Activated B cell treated with CpG ODN at 0.5 μM for 24 hours (primary cell): ENCODE measurements at places on chromosomes 7 and 10. TPM values are rescaled to one million over a fixed set of nuclear protein-coding genes. Genes with fewer than 3 reads are reported as not detected.
A peak's percentile ranks its signal among the peaks of the same experiment; 100 is the strongest.

DNA sequence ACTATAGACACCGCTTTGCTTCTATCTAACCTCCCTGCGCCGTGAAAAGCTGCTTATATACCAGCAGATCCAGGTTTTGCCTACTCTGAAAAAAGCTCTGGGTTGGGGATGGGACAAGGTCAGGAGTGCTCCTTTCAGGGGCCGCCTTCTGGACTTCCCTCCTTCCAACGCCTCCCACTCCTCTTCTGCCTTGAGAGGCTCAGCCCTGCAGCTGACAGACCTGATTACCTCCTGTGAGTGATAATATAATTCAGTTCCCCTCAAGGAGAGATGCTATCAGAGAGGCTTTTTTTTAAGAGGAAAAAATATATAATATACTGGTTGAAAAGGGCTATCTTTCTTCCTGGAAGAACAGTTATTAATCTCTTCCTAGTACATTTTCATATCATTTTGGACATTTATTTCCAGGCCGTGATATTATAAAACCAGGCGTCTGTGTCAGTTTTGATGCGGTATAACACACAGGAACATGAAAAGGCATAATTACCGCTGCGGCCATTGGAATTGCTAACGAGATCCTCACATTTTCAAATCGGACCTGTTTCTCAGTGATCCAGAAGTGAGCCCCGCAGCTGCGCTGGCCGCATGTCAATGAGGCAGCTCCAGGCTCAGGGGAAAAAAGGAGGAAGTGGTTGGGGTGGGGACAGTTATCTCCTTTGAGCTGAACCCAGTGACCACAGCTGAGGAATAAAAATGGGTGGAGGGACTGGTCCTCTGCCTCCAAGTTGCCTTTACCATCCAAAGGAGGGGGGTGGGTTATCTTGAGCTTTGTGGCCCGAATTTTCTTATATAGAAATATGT lies 457.1 kb downstream of the TYW1 start:
- DNase-seq, result no peak

DNA sequence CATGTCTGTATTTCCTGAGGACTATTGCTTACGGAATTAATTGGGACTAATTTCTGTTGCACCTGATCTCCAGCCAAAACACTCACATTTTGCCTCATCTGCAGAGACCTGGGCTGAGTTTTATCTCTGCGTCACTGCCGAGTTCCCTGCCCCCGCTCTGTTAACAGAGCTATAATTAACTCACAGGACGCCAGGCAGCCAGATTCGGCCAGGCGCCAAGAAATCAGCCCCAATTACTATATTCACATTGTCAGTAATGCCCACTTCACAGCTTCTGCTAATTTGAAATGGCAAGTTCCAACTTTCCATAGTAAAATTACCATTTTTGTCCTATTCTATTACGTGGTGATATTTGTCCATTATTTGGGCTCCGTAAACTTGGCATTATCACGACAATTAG lies 130.5 kb downstream of the CUX1 start:
- DNase-seq, result no peak

DNA sequence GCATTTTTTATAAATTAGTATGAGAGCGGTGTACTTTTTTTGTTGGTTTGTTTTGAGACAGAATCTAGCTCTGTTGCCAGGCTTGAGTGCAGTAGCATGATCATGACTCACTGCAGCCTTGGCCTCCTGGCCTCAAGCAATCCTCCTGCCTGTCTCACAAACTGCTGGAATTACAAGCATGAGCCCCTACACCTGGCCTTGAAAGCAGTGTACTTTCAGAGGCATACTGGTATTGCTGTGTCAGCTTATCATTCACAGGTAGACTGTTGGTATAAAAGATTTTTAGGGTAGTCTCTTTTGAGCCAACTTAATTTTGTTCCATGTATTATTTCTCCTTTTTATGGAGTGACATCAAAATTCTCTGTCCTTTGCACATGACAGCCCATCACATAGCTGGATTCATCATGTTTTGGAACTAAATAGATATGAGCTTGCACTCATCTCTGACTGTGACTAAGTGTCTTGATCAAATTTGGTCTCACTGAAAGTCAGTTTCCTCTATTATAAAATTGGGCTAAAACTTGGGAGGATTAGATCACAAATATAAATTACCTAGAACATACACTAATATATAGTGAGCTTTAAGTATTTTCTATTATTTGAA lies 12.4 kb downstream of the GNAT3 start:
- DNase-seq, result no peak

DNA sequence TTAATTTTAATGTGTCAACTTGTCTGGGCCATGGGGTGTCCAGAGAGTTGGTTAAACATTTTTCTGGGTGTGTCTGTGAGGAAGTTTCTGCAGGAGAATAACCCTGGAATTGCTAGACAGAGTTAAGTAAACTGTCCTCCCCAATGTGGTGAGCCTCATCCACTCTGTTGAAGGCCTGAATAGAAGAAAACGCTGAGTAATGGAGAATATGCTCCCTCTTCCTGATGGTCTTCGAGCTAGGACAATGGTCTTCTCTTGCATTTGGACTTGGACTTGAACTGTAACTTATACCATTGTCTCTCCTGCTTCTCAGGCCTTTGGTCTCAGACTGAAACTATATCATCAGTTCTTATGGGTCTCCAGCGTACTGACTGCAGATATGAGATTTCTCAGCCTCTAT lies 296.0 kb upstream of the IMMP2L start:
- no peak for DNase-seq

The C10orf67 gene
- total RNA-seq, result not detected in 2 replicates

DNA sequence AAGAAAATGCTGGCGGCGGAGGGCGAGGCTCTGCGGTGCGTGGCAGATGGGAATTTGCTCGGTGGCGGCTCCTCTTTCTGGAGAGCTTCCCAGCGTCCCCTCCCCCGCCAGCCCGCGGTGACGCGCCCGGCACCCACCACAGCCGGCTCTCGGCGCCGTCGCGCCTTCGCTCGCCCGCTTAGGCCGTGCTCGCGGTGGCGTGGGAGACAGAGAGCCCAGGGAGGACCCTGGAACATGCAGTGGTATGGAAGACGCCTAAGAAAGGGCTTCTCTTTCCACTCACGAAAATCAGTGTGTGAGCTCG lies 576 bp upstream of the CSGALNACT2 start:
- DNase-seq, result peak; percentile 55

DNA sequence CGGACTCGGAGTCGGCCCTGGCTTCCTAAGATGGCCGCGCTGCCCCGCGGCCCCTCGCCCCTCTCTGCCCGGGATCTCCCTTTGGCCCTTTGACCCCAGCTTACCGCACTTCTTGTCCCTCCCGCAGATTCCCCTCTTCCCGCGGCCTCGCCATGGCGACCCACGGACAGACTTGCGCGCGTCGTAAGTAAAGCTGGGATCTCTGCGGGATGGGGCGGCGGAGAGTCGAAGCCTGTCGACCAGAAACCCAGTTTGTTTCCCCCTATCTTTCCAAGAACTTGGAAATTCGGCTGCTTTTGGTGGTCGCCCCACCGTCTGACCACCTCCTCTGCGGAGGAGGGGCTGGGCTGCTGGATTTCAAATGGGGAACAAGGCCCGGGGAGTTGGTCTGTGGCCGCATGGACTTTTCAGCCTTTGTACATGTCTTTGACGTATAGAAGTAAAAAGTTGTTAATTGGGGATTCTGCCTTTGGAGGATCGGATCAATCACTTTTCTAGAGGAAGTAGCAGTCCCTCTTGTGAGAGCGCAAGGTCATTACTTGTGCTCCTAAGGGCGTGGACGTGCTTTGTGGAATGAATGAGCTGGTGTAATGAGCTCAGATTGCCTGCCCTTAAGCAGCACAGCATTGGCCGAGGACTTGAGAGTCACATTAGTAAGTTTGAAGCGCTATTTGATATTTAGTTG lies 553 bp downstream of the VDAC2 start:
- no peak for DNase-seq

DNA sequence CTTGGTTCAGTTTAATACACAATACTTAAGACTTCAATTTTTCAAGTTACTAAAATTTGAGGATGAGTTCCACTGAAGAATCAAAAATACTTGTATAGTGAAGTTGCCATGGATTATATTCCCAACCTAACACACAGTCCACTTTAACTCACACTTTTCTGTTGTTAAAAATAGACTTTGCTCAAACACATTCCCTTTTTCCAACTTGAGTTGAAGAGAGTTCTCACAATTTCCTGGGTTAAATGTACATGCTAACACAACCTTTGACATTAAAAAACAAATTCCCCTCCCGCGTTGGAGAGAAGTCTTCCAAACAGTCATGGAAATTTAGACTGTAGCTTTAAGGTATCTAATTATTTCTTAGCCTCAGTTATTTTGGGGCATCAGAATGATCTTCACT lies 27.1 kb downstream of the SKIDA1 start:
- DNase-seq, result no peak

The HGF gene
- not detected in 2 replicates for total RNA-seq
